M059J (cell line): ENCODE measurements at places on chromosomes 11 and 22. TPM values are rescaled to one million over a fixed set of nuclear protein-coding genes. Genes with fewer than 3 reads are reported as not detected.
A peak's percentile ranks its signal among the peaks of the same experiment; 100 is the strongest.

DNA sequence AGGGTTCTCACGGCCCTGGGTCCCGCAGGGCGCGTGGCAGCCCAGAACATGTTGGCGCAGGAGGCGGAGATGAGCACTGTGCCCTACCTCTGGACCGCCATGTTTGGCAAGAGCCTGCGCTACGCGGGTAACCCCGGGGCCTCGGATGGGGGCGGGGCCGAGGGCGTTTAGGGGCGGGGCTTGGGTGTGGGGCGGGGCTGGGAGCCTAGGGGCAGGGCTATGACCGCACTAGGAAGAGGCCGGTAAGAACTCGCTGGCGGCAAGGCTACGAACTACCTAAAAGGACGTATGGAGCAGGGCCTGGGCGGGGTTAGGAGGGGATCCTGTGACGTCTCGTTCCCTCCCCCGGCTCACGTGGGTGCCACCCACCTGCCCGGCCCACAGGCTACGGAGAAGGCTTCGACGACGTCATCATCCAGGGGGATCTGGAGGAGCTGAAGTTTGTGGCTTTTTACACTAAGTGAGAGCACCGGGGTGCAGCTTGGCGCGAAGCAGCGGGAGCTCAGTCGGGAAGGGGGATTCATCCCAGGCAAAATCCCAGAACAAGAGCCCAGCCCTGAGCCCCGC is 2.8 kb upstream of the LZTR1 start:
- DNase-seq = no peak

DNA sequence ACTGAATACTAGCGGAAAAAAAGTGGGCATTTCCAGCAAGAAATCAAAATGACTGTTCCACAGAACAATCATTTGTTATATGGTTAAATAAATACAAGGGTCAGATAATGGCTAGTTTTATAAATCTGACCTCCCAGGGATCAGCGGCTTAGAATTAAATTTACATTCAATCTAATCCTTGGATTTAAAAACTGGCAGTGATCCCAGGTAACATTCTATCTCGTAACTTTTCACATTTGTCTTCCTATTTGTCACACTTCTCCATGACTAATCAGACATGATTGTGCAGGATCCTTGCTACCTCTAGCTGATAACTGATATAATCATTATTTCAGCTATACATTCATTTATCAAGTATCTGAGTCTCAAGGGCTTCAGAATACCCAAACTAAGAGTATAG is 2.9 kb upstream of the MMP3 start:
- peak; percentile 73 for DNase-seq

DNA sequence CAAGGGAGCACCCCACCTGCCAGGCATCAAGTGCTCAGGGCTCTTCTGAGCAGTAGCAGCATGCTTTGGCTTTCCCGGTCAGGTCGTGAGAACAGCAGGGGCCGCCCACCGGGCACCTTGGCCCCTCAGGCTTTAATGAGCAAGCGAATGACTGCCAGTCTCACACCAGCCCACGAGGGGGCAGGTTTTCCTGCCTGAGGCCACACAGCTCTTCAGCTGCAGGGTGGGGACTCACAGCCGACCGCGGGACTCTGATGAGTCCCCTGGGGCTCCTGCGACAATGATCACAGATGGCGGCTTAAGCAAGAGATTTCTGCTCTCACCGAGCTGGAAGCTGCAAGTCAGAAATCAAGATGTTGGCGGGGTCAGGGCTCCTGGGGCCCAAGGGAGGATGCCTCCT is 14.3 kb upstream of the FGF19 start:
- DNase-seq = no peak

- DNase-seq = no peak
Observed at GRCh38 chr11:1556278-1556902, 15.7 kb downstream of the DUSP8 start.

GRCh38 chr11:94776351-94777321 is 8.5 kb downstream of the AMOTL1 start:
- peak; percentile 66 for DNase-seq

DNA sequence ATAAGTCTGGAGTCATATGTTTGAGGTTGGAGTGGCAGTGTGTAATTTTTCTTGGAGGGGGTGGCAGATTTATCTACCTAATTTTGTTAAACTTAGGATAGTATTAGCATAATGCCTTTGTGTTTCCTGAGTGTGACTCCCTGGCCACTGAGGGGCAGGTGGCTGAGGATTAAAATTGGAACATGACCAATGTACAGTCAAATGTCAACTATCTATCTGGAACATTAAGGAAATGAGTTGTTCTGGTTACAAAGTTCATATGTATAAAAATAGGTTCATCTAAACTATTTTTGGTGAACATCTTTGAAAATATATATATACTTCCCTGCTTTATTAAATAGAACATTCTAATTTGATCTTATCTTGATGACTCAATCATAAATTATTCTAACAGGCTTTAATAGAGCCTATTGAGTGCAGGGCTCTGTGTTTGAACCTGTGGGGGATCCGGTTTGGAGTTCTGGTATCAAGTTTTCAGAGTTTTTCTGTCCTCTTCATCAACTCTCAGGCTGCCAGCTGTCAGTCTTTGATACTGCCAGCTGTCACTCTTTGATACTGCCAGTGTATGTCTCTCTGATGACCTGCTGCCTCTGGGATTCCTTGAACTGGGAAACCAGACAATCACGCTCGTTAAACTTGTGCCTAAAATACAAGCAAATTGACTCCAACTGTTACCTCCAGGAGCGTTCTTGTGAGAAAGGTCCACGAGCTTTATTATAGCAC is 309.6 kb downstream of the METTL15 start:
- DNase-seq = peak; percentile 41

DNA sequence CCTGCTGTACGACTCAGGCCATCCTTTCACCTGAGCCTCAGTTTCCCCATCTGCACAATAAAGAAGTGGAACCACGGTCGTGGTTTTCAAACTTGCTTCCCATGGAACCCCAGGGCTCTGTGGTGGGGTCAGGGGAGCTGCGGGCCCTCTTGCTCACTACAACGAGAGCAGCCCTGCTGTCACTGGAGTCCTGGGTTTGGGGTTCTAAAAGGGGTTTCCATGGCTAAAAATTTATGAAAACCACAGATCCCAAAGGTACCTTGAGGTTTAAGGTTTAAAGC is 45.4 kb upstream of the CARS1 start:
- no peak for DNase-seq

- no peak for DNase-seq
Observed at GRCh38 chr11:118272001-118272400, 7.9 kb upstream of the MPZL2 start.

GRCh38 chr11:98766903-98767302 is 253.8 kb upstream of the CNTN5 start:
- DNase-seq = peak; percentile 40

- DNase-seq = no peak
Observed at GRCh38 chr11:2293531-2293971, 8.2 kb downstream of the C11orf21 start.

GRCh38 chr11:43376065-43376464 is 17.3 kb downstream of the TTC17 start:
- no peak for DNase-seq

GRCh38 chr11:2149460-2149859 is 10.3 kb upstream of the IGF2 start:
- no peak for DNase-seq

GRCh38 chr11:115141231-115142114 is 362.7 kb downstream of the CADM1 start:
- peak; percentile 9 for DNase-seq

- no peak for DNase-seq
Observed at GRCh38 chr11:88651556-88651955, 314.0 kb upstream of the CTSC start.

GRCh38 chr11:122656631-122657101 is 1.1 kb downstream of the UBASH3B start:
- peak; percentile 68 for DNase-seq

GRCh38 chr11:45052361-45052760 is 94.1 kb upstream of the PRDM11 start:
- DNase-seq = no peak

DNA sequence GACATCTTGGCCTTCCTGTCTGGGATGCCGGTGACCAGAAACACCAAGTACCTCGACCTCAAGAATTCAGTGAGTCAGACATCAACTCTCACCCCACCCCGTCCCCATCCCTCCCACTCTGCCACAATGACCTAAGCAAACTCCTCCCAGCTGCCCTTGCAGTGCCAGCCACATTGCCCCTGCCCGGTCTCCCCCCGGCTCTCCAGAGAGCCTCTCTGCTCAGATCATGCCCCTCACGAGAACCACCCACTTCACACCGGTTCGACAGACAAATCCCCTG is 23.6 kb upstream of the MYRF start:
- DNase-seq = peak; percentile 93

DNA sequence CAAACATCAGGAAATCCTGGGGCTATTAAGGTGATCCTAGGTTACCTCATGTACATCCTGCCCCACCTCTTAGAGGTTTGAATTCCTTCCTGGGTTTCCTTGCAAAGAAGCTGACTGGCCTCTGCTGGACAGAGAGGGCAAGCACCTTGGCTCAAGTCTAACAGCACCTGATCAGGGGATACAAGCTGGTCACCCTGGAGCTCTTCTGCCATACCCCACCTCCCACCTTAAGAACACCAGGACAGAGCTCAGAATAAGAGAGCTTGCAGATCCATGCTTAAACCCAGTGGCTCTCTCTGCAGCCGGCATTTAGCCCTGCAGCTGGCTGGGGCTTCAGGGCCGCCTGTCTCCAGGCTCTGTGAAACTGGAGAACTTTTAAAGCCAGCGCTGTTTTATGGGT is 386.6 kb upstream of the NARS2 start:
- peak; percentile 63 for DNase-seq

DNA sequence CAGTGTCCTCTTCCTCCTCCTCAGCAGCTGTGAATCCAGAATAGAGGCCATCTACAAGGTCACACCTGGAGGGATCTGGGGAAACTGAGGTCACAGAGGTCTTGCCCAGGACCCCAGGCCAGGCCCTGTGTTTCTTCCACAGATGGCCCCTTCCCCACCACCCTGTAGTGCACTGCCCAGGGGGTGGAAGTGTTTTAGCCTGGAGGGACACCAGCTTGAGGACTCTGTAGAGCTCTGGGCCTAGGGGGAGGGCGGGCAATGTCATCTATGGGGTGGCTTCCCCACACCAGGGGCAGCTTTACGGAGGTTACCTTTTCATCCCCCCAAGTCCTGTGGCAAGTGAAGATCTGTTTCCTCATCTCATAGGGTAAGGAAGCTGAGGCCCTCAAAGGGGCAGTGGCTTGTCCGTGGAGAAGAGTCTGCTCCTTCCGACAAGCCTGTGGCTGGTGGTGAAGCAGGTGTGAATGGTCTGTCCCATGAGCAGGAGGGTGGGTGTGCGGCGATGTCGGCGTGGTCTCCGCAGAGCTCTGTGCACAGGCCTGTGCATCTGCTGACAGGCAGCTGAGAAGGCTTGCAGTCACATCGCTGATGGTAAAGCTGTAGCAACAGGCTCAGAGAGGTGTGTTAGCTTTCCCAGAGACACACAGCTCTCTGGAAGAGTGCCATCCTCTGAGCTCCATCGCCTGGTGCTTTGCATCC is 74.1 kb upstream of the WNT7B start:
- DNase-seq = no peak

GRCh38 chr22:35203583-35203982 is 53.7 kb upstream of the HMGXB4 start:
- no peak for DNase-seq

GRCh38 chr11:115617767-115618166 is 113.6 kb upstream of the CADM1 start:
- DNase-seq = no peak

DNA sequence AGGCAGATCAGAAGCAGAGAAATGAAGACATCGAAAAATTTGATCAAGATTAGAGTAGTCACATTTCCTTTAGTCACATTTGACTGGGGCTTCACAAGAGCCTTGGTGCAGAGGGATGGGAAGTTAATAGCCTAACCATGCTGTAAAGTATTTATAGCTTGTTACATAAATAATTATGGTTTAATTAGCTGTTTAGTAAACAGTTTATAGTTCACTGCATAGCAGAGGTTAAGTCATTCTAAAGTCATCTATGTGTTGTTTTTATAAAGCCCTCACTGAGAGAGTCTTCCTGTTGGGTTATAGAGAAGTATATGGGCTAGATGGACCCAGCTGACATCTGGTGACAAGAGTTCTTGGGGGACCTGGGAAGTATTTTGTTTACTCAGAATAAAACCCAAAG is 47.1 kb downstream of the INSC start:
- DNase-seq = no peak

- no peak for DNase-seq
Observed at GRCh38 chr22:49951000-49951677, 9.4 kb upstream of the PIM3 start.

DNA sequence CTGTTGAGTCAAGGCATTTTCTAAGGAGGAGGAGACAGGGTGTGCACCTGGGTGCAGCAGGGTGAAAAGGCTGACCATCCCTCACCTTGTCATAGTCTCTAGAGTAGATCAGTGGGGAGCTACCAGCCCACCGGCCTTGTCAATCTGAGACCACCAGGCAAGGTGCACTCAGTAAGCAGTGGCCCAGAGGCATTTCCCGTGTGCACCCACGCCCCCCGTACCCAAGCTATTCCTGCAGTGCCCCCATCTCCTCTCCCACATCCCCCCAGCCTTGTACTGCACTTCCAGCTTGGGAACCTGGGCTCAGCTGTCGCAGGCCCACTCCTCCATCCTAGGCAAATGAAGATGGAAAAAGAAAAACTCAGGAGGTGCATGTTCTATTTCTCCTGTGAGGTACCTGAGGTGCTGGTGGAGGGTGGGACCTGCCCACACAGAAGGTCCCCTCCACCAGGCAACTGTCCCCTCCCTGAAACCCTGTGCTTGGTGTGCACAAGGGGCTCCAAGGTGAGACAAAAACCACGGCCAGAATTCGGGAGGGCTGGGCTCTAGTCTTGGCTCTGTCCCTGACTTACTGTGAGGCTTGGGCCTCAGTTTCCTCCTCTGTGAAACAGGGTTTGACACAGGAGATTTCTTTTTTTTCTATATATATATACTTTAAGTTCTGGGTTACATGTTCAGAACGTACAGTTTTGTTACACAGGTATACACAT is 8.4 kb downstream of the P2RY2 start:
- no peak for DNase-seq

- no peak for DNase-seq
Observed at GRCh38 chr11:71336176-71336995, 84.0 kb upstream of the SHANK2 start.

TMPRSS6 gene
- not detected in 2 replicates for total RNA-seq

RPUSD4 gene
- total RNA-seq = 12.0 and 25.9 TPM in 2 replicates

RASSF10 gene
- total RNA-seq = not detected in 2 replicates

NPAS4 gene
- total RNA-seq = not detected in 2 replicates

MGAT3 gene
- not detected in 2 replicates for total RNA-seq

OR4A16 gene
- total RNA-seq = not detected in 2 replicates

GTPBP1 gene
- total RNA-seq = 22.1 and 37.5 TPM in 2 replicates

CD3D gene
- total RNA-seq = not detected in 2 replicates

YIF1A gene
- total RNA-seq = 197 and 221 TPM in 2 replicates

LUZP2 gene
- total RNA-seq = 2.0 and 3.2 TPM in 2 replicates

TSKU gene
- total RNA-seq = 22.2 and 27.0 TPM in 2 replicates

OR56A1 gene
- total RNA-seq = not detected in 2 replicates

ANGPTL5 gene
- total RNA-seq = not detected in 2 replicates

PATE2 gene
- not detected in 2 replicates for total RNA-seq

OR10A2 gene
- not detected in 2 replicates for total RNA-seq

CEND1 gene
- total RNA-seq = not detected in 2 replicates

HMOX1 gene
- total RNA-seq = 9.4 and 14.9 TPM in 2 replicates

CCDC188 gene
- total RNA-seq = 0.69 TPM in 1 of 2 replicates, not detected in the other

ASRGL1 gene
- 16.9 and 25.8 TPM in 2 replicates for total RNA-seq

SYNGR1 gene
- 13.6 and 14.9 TPM in 2 replicates for total RNA-seq
